Progenitor cell of endocrine pancreas (in vitro differentiated cells): ENCODE measurements at places on chromosomes 16 and 17. TPM values are rescaled to one million over a fixed set of nuclear protein-coding genes. Genes with fewer than 3 reads are reported as not detected.

DNA sequence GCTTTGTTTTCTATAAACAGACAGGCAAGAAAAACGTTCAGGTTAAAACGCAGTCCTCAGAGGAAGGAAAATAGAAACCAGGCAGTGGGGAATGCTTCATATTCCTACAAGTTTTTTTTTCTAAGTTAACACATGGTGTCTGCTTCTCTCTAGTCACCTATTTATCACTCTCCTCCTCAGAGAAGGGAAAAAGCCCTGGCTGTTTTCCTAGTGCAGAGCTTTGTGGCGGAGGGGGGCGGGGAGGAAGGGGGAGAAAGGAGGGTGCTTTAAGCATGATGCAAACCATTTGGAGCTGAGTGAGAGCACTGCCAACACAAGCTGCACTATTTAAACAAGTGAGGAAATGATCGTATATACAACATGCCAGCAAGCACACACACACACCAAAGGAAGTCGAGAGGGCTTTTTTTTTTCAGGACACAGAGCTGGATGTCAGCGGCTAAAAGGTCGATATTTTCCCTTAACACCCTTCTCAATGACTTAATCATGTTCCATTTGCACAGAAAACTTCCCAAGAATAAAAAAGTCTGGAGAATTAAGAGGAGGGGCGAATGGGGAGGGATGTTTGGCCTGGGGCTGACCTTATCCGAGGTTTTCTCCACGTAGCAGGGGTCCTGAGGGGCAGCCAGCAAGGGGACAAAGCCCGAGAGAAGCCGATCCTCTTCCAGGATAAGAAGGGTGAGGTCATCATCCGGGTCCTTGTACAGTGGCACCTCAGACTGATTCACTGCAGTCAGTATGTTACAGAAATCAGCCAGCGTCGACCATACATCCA lies 117.4 kb downstream of the HIC1 start:
- H3K36me3 ChIP-seq, result peaks cover 6% of the 10 kb centered on the region
- no peaks in the 10 kb centered on the region for H3K27me3 ChIP-seq
- H3K4me1 ChIP-seq, result peaks cover 56% of the 10 kb centered on the region

Gene COG1
- 50.5 and 54.5 TPM in 2 replicates for total RNA-seq

- H3K4me3 ChIP-seq, result no peak overlapping the region
- H3K27me3 ChIP-seq, result no peaks in the 10 kb centered on the region
- H3K4me1 ChIP-seq, result peaks cover 17% of the 10 kb centered on the region
- peak overlapping the region; percentile 90 for H3K27ac ChIP-seq
Measured at GRCh38 chr16:12024429-12024828, 47.9 kb downstream of the SNX29 start.

DNA sequence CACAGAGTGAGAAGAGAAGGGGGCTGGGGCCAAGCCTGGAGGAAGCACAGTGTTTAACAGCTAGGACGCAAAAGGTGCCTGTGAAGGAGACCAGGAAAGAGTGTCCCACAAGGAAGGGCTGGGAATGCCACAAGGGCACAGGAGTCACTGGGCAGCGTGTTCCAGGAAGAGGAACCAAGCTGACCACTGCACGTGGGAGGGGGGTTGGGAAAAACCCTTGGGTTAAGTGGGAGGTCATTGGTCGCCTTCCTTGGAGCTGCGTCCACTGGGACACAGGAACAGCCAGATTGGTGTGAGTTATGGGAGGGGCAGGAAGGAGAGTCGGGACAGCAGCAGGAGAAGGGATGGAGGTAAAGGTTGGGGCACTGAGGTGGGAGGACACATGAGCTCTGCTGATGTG lies 12.9 kb downstream of the TTYH2 start:
- no peak for DNase-seq
- H3K4me1 ChIP-seq, result peaks cover 10% of the 10 kb centered on the region
- no peak overlapping the region for H3K4me3 ChIP-seq
- no peak overlapping the region for H3K27ac ChIP-seq
- peaks cover 19% of the 10 kb centered on the region for H3K27me3 ChIP-seq
- no peaks in the 10 kb centered on the region for H3K36me3 ChIP-seq

DNA sequence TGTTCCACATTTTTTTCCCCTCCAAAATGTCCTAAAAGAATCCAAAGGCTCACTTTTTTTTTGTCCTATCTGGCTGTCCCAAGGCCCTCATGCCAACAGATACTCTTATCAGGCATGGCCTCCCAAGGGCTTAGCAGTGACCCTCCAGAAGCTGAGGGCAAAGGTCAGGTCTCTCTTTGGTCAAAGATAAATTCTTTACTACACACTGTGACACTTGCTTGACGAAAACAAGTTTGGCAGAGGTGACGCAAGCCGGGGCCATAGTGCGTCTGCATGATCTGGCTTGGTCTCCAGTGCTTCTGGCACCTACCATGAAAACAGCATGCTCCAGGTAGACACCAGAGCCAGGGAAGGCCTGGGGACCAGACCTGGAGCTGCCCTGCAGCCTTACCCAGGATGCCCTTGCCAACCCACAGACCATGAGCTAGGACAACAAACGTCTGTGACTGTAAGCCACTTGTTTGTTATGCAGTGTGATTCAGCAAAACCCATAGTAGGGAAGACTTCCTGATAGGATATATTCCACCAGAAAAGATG lies 48.5 kb upstream of the IRF8 start:
- DNase-seq, result no peak
- H3K27me3 ChIP-seq, result peaks cover 30% of the 10 kb centered on the region
- no peaks in the 10 kb centered on the region for H3K36me3 ChIP-seq
- no peak overlapping the region for H3K4me3 ChIP-seq
- H3K27ac ChIP-seq, result no peak overlapping the region

DNA sequence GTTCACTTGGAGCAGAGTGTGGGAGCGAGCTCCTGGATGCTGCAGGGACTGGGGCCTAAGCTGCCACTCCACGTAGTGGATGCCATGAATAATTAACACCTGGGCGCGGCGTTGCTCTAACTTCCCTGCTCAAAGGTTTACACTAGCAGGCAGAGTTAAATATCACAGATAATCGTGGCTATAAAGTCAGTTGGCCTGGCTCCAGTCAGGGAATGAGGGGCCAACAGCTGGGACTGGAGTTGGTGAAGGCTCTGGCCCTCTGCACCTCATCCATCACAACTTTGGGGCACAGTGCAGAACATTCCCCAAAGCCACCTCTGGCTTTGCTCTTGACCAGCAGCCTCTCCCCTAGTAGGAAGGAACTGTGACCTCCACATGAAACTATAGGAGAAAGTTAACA lies 10.9 kb downstream of the HOXB4 start:
- peaks cover 31% of the 10 kb centered on the region for H3K4me1 ChIP-seq
- no peak for DNase-seq
- no peak overlapping the region for H3K4me3 ChIP-seq
- H3K36me3 ChIP-seq, result no peaks in the 10 kb centered on the region
- no peak overlapping the region for H3K27ac ChIP-seq
- H3K27me3 ChIP-seq, result peaks cover 17% of the 10 kb centered on the region
